Skin of body (tissue), 3 donors: ENCODE measurements at places on chromosomes 2 and 18. TPM values are rescaled to one million over a fixed set of nuclear protein-coding genes. Genes with fewer than 3 reads are reported as not detected.

Gene STAMBP
- 15.5 TPM for total RNA-seq

Gene GKN2
- total RNA-seq: not detected

Gene KCNK3
- total RNA-seq: 0.49 TPM

Gene MCEE
- total RNA-seq: 33.5 TPM

Gene CAPN14
- total RNA-seq: 0.49 TPM

Gene LCT
- total RNA-seq: under 0.01 TPM

Gene AAMP
- 102 TPM for total RNA-seq

Gene LTBP1
- 111 TPM for total RNA-seq

Gene MC5R
- total RNA-seq: not detected

Gene GULP1
- total RNA-seq: 56.8 TPM

Gene MTERF4
- total RNA-seq: 37.8 TPM

Gene C2orf92
- total RNA-seq: 9.3 TPM

Gene MOGAT1
- 2.5 TPM for total RNA-seq

Gene CYP27C1
- 4.3 TPM for total RNA-seq

Gene SPATA3
- total RNA-seq: not detected

Gene LIPT1
- total RNA-seq: 7.4 TPM

Gene GAD1
- total RNA-seq: 3.2 TPM

Gene ANKRD44
- 21.8 TPM for total RNA-seq

Gene MEMO1
- total RNA-seq: 26.0 TPM

Gene MITD1
- 19.6 TPM for total RNA-seq

Gene PTPRN
- not detected for total RNA-seq

Gene CENPA
- total RNA-seq: 4.1 TPM

Gene ALMS1
- total RNA-seq: 30.8 TPM

Gene PROKR1
- total RNA-seq: 0.10 TPM

Gene KCNG3
- 0.20 TPM for total RNA-seq
